ENCODE measurements at places on chromosomes 7 and 10.

DNA sequence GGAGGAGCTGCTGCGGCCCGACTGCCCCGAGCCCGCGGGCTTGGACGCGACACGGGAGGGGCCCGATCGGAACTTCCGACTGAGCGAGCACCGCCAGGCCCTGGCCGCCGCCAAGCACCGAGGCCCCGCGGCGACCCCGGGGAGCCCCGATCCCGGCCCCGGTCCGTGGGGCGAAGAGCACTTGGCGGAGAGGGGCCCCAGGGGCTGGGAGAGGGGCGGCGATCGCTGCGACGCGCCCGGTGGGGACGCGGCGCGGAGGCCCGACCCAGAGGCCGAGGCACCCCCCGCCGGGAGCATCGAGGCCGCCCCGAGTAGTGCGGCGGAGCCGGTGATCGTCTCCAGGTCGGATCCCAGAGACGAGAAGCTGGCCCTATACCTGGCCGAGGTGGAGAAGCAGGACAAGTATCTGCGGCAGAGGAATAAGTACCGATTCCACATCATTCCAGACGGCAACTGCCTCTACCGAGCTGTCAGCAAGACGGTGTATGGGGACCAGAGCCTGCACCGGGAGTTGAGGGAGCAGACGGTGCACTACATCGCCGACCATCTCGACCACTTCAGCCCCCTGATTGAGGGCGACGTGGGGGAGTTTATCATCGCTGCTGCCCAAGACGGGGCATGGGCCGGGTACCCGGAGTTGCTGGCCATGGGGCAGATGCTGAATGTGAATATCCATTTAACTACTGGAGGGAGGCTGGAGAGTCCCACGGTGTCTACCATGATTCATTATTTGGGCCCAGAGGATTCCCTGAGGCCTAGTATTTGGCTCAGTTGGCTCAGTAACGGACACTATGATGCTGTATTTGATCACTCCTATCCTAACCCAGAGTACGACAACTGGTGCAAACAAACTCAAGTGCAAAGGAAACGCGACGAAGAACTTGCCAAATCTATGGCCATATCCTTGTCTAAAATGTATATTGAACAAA, 1.4 kb downstream of the OTUD1 start:
- DNase-seq = no peak

GRCh38 chr7:129123510-129123857, 21.0 kb upstream of the TSPAN33 start:
- no peak for DNase-seq

DNA sequence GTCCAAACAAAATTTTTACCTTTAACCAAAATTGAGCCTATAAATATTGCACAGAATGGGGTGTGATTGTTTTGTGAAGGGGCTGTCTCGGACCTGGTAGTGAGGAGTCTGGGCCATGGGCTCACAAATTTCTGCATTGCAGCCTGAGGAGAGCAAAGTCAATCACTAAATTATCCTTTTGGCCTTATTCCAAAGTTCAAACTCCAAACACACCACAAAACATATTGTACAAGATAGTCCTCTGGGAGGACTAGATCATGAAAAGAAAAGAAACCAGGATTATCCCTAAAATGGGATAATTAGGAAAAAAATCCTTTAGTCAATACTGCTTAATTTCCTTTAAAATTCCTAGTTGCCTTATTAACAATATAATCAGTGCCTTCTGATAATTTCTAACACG, 115.5 kb downstream of the BUB3 start:
- no peak for DNase-seq

- no peak for DNase-seq
Observed at GRCh38 chr7:99456288-99456687, 9.7 kb downstream of the ATP5MF start.
